ENCODE measurements at places on chromosomes 5 and 9.

DNA sequence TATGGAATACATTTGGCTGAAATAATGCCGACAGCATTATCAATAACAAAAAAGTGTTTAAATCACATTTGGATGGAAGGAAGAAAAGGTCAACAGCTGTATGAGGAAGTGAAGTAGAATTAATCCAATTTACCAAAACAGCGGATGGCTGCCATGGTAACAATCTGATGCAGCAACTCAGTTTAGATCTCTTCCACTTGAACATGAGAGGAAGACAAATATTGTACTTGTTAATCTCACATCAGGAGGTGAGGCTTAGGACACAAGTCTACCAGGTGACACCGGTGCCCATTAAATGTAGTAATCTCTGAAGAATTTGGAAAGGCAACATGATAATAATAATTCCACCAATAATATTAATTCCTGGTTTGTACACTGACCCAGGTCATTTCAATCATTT is 2.4 kb downstream of the RASEF start:
- DNase-seq = peak; percentile 98

GRCh38 chr5:17951392-17952169 is 317.3 kb downstream of the TAF11L14 start:
- DNase-seq = no peak

- DNase-seq = no peak
Observed at GRCh38 chr9:81596679-81597418, 92.5 kb downstream of the TLE1 start.

- DNase-seq = no peak
Observed at GRCh38 chr9:128911529-128912035, 9.2 kb upstream of the PHYHD1 start.

GRCh38 chr5:25974451-25974850 is 1063.9 kb downstream of the CDH9 start:
- no peak for DNase-seq

GRCh38 chr9:121071370-121071755 is 3.4 kb upstream of the CNTRL start:
- DNase-seq = no peak

- no peak for DNase-seq
Observed at GRCh38 chr5:58542709-58543108, 40.2 kb upstream of the RAB3C start.

DNA sequence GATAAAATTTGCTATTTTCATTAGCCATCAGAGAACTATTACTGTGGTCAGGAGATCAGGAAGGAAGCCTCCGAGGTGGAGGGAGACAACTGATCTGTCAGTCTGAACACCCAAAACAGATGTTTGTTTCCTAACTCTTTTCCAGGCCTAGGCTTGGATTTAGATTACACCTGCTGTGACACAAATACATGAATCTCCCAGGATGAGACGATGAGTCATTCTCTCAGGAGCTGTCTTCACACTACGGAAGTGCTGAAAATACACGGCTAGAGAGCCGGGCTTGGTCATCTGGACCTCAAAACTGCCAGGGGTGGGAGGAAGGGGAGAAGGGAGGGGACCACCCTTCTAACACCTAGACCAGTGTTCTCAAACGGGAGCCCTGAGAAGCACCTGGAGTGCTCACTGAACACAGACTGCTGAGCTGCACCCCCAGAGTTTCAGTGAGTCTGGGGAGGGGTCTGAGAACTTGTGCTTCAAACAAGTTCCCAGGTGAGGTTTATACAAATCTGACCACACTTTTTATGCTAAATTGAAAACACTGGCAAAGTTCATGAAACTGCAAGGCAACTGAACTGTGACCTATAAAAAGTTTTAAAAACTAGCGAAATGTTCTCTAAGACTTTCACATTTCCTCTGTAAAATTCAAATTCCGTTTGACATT is 80.3 kb upstream of the EQTN start:
- DNase-seq = no peak

- no peak for DNase-seq
Observed at GRCh38 chr9:111994831-111995458, 98.3 kb downstream of the UGCG start.

DNA sequence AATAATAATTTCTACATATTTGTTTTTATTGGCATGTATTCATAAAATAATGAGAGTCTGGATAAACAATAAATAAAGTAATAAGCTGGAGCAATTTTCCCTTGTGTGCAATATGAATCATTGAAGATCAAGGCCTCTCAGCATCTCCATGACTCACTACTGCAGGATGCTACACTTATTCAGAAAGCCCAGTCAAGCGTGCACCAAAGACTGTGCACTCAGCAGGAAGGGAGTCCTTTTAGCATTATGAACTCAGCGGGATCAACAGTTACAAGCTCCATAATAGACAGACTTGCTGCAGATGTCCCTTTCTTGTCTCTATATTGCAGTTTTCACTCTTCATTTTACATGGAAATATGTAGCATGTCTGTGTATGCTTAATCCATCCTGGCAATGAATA is 485.3 kb downstream of the CDH9 start:
- peak; percentile 72 for DNase-seq

GRCh38 chr5:73822278-73822988 is 196.4 kb downstream of the ARHGEF28 start:
- DNase-seq = no peak

DNA sequence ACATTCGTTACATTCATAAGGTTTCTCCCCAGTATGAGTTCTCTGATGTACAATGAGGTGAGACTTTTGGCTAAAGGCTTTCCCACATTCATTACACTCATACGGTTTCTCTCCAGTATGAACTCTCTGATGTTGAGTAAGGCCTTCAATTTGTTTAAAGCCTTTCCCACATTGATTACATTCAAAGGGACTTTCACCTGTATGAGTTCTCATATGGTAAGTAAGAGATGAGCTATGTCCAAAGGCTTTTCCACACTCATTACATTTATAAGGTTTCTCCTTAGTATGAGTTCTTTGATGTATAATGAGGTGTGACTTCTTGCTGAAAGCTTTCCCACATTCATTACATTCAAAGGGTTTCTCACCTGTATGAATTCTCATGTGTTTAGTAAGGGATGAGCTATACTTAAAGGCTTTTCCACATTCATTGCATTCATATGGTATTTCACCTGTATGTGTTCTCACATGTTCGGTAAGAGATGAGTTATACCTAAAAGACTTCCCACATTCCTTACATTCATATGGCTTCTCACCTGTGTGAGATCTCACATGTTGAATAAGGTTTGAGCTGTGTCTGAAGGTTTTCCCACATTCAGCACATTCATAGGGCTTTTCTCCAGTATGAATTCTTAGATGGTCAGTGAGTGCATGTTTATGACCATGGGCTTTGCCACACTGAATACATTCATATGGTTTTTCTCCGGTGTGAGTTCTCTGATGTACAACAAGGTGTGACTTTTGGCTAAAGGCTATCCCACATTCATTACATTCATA is 13.5 kb downstream of the ZFP37 start:
- DNase-seq = no peak

GRCh38 chr5:117623042-117623805 is 1048.6 kb upstream of the SEMA6A start:
- DNase-seq = no peak

- no peak for DNase-seq
Observed at GRCh38 chr5:138809391-138809790, 56.2 kb downstream of the CTNNA1 start.

GRCh38 chr5:131262953-131263541 is 806 bp upstream of the CDC42SE2 start:
- DNase-seq = no peak

GRCh38 chr9:108874058-108874788 is 12.2 kb downstream of the ACTL7A start:
- DNase-seq = no peak

DNA sequence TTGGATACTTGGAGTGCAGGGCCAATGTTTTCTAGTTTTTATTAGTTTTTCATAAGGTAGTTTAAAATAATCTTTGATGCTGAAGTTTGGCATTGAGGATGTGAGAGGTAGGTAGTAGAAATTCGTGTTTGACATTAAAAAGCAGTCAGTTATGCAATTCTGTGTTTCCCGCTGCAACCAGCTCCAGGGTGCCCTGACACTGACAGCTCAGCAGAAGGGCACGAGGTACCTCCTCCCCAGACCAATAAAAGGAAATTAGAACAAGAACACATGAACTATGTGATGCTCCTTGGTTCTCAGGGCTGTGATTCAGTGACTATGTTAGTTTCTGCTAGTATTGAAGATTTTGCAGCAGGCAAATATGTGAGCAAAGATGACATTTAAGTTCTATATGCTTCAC is 40.2 kb downstream of the NSUN2 start:
- DNase-seq = no peak

Data from NCI-H2029 (cell line).